NCI-H1436 (cell line): ENCODE measurements at places on chromosomes 11 and 22.

GRCh38 chr11:69243496-69244200 lies 50.3 kb upstream of the MYEOV start:
- no peak for DNase-seq

DNA sequence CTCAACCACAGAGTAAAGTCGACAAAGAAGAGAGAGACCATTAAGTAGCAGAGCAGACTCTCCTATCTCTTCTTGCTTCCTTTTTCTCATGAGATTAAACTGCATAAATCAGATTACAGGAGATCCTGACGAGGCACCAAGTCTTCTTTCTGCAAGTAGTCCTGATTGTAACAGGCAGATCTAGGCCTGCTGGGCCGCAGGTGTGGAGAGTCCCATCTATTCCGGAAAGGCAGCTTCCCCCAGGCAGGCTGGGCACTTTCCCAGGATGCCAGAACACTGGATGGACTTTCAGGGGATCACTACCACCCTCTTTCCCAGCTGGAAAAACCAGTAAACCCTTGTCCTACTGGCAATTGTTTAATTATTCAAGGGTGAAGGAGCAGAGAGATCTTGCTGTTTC lies 173.0 kb upstream of the CADM1 start:
- DNase-seq = no peak

DNA sequence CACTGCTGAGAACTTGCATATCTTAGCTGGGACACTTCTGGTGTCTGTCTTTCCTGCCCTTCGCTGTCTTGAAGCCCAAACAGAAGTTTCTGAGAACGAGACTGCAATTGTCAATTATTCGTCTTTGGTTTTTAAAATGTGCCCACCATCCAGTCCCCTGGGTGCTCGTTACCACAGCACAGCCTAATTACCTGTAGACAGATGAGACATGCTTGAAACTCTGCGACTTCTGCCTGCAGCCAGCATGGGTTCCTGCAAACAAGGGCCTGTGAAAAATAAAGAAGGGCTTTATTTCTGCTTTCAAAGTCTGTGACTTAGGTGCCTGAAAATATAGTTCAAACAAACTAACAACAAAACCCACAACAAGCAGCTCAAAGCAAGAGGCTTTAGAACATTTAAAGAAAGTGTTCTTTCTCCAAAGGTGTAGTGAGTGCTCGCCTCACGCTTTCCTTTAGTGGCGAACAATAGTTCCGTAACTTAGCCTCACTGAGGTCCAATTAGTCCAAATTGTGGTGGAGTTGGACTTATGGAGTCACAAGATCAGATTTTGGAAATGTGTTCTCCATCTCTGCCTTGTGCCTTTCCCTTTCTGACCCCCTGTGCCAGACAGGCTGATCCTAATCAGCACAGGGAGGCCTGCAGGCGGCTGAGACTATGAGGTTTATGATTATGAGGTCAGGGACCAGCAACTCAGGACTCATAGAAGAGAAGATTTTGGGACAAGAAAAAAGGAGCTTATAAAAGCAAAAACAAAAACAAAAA lies 20.4 kb upstream of the GRAMD1B start:
- peak; percentile 16 for DNase-seq

DNA sequence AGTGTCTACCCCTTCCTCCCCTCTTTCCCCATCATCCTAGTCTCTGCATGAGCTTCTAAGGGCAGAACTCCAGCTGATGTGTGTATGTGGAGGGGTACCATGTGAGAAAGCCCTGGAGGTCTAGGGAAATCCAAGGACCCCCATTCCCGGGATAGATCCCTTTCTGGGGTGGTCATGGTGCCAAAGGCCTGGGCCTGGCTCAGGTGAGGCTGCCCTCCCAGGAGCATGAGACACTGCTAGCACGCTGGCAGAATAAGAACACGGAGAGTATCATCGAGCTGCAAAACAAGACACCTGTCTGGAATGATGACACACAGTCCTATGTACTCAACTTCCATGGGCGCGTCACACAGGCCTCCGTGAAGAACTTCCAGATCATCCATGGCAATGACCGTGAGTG lies 19.6 kb downstream of the TUB start:
- no peak for DNase-seq

DNA sequence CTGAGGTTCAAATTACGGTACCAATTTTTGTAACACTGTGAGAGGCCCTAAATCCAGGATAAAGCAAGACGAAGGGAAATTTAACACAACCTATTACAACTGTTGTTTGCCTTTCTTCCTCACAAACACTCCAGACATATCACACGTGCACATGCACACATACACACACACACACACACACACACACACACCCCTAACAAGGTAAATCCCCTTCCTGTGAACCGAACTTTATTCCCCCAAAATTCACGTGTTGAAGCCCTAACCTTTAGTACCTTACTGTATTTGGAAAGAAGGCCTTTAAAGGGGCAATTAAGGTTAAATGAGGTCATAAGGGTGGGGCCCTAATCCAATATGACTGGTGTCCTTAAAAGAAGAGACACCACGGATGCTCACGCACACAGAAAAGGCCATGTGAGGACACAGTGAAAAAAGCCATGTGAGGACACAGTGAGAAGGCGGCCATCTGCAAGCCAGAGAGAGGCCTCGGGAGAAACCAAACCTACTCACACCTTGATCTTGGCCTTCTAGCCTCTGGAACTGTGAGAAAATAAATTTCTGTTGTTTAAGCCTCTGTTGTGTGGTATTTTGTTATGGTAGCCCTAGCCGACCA lies 1.8 kb downstream of the SERGEF start:
- no peak for DNase-seq

DNA sequence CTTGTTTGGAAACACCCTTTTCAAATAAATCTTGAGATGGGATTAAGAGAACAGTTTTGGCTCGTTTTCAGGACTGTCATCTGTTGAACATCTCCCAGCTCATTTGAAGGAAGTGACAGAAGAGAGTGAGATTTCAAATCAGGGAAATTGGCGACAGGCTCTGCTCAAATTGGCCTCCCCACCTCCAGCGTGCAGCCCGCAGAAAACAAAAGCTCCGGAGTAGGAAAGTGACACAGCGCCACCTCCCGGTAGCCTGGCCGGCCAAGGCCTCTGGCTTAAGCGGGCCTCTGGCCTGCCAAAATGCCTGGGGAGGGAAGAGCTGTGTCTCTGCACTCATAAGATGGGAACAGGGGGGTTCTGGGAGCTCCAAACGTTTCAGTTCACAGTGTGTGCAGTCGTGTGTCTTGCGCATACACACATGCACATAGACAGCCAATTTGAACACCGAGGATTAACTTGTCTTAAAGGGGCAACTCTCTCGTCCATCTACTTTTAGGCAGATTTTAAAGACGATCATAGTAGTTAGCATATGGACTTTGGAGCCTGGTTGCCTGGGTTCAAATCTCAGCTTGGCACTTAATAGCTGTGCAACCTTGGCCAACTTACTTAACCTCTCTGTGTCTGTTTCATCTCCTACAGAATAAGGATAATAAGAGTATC lies 132.7 kb upstream of the RCN1 start:
- DNase-seq = peak; percentile 18

- DNase-seq = peak; percentile 61
Observed at GRCh38 chr11:125941619-125942611, 3.9 kb upstream of the VSIG10L2 start.

DNA sequence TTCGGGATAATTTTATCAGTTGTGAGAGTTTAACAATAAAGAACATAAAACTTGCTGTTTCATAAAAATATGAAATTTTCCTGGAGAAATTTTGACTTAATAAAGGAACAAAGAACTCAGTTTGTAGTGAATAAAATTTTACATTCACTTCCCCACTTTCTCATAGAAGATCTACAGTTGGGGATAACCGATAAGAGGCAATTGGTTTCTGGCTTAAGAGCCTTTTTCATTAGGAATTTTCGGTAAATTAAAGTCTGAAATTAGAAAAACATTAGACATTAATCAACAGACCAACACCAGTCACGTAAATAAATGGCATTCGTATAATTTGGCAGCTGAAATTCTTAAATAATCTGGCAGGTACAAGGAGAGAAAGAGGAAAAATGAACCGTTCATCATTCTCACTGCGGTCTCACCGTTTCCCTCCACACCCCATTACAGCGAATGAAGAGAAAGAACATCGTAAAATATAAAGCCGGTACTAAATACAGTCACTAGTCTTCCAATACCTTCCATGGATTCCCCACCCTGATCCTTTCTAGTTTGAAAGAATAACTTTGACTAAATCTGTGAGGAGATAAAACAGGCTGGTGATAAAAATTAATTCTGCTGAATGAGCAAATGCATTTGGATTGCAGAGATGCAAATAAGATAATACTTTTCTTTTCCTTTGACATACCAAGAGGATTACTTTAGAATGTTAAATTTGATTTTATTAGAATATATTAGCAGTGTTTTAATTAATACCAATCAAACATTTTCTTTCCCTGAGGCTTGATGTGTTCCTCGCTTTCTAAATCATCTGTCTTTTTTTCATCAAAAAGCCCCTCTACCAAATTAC lies 19.5 kb downstream of the BLID start:
- no peak for DNase-seq

DNA sequence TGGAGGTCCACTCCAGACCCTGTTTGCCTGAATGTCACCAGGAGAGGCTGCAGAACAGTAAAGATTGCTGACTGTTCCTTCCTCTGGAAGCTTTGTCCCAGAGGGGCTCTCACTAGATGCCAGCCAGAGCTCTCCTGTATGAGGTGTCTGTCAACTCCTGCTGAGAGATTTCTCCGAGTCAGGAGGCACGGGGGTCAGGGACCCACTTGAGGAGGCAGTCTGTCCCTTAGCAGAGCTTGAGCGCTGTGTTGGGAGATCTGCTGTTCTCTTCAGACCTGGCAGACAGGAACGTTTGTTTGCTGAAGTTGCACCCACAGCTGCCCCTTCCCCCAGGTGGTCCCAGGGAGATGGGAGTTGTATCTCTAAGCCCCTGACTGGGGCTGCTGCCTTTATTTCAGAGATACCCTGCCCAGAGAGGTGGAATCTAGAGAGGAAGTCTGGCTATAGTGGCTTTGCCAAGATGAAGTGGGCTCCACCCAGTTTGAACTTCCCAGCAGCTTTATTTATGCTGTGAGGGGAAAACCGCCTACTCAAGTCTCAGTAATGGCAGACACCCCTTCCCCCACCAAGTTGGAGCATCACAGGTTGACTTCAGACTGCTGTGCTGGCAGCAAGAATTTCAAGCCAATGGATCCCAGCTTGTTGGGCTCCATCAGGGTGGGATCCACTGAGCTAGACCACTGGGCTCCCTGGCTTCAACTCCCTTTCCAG lies 99.4 kb downstream of the PDE3B start:
- no peak for DNase-seq

GRCh38 chr22:48825802-48826520 lies 1001.7 kb downstream of the BRD1 start:
- DNase-seq = no peak

- DNase-seq = peak; percentile 78
Observed at GRCh38 chr22:42581762-42582716, 28.3 kb downstream of the SERHL2 start.

DNA sequence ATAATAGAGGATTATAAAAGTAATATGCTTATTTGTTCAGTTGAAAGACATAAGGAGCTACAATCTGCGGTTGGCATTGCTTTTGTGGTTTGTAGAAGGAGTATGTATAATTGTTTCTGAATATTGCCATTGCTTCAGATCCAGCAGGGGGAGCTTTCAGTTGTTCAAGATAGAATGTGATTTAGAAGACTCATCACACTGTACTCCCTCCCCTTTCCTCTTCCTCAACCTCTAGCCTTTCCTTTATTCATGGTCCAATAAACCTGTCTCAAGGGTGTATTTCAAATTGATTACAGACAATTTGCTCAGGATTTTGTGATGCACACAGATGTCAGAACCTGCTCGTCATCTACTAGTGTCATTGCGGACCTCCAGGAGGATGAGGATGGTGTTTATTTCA lies 9.8 kb downstream of the PRMT3 start:
- DNase-seq = peak; percentile 76

GRCh38 chr11:69039501-69039900 lies 9.2 kb upstream of the TPCN2 start:
- DNase-seq = no peak

DNA sequence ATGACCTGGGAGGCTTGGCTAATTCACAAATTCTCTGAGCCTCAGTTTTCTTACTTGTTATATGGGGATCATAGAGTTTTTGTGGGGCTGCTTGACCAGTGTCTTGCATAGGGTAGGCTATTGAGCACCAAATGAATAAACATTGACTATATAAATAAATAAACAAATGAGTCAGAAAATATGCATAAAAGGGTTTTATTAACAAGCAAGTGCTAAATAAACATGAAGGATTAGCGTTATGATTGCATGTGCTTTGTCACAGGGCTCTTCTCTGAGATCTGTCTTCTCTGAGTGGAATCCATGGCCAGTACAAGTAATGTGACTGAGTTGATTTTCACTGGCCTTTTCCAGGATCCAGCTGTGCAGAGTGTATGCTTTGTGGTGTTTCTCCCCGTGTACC lies at the start of gene OR4B1:
Gene OR4B1 (plus strand): TSS at position 301 of the 400 bp plus-strand sequence. CDS start 0 bp downstream, at position 301.
- DNase-seq = no peak

DNA sequence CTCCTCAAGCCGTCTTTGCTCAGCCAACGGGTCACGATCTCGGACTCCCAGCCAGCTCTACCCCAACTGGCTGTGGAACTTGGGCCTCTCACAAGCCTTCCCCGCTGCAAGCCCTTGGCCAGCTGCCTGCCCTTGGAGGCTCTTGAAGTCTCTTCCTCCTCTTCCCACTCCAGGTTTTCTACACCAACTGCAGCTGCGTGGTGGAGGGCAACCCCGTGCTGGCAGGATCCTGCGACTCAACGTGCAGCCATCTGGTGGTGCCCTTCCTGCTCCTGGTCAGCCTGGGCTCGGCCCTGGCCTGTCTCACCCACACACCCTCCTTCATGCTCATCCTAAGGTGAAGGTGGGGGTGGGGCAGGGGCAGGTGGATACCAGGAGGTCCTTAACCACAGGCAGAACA lies 40.5 kb upstream of the TPBGL start:
- no peak for DNase-seq

DNA sequence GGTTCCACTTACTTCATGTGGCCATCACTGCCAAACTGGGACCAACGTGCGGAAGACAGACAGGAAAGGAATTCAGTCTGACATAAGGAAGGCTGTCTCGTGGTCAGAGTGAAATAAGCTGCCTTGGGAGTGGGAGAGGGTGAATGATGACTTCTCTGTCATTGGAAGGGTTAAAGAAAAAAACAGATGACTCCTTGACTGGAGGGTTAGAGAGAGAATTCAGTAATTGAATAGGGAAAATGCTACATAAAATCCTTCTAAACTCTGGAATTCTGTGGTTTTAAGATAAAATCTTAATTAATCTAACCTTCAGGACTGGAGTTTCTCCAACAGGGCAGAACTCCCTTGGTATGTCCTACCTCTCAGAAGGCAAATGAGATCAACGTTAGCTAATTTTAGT lies 33.8 kb downstream of the RAB30 start:
- no peak for DNase-seq

- peak; percentile 92 for DNase-seq
Observed at GRCh38 chr11:112514011-112514740, 253.5 kb upstream of the PLET1 start.
